ENCODE measurements at places on chromosomes 1 and 21.
A peak's percentile ranks its signal among the peaks of the same experiment; 100 is the strongest.

- no peak for DNase-seq
Observed at GRCh38 chr1:157704878-157705277, 4.3 kb upstream of the FCRL3 start.

DNA sequence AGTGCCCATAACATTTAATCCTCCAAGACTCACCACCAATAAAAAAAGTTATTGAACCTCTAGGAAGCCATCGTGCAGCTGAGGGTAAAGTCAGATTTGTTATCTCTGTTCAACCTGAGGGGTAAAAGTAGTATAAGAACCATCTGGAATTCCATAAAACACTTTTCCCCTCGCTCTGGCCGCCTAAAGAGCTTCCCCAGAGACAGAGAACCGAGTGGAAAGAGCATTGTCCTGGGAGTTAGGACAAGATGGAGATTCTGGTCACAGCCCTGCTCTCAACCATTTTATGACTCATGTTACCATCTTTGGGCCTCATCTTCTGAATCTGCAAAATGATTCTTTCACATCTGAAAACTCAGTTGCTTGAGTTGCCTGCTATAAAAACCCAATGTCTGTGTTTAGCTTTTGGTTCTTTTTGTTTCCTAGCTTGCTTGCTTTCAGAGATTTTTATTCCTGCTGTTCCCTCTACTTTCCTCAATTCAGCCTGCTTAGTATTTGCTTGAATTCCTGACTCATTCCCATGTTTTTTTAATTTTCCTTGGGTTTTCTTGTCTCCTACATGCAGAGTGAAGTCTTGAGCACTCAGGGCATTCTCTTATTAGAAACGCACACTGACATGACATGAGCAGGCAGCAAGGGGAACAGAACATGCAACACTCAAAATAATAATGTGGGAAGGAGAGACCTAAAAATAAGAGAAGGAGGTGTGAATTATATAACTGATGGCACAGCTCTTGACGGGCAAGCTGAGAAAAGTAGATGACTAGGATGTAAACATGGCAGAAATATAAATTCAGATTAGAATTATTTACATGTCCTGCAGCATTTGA is 1.7 kb downstream of the EPHX4 start:
- DNase-seq: no peak

DNA sequence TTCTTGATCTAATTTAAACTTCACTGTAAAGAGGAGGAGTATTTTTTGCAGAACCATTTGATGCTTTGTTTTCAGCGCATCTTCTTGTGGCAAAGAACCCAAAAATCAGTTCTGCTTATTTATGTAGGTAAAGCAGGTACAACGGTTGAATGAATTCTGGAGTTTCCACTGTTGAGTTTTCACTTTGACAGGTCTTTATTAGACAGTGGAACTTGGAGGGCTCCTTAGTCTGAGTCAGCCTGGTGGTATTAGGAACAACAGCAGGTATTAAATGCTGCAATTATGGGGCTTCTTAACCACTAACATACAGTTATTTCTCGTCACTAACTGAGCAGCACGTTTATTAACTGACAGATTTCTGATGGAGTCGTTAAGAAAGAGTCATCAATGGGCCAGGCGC is 1.2 kb downstream of the LRIG2 start:
- no peak for DNase-seq

DNA sequence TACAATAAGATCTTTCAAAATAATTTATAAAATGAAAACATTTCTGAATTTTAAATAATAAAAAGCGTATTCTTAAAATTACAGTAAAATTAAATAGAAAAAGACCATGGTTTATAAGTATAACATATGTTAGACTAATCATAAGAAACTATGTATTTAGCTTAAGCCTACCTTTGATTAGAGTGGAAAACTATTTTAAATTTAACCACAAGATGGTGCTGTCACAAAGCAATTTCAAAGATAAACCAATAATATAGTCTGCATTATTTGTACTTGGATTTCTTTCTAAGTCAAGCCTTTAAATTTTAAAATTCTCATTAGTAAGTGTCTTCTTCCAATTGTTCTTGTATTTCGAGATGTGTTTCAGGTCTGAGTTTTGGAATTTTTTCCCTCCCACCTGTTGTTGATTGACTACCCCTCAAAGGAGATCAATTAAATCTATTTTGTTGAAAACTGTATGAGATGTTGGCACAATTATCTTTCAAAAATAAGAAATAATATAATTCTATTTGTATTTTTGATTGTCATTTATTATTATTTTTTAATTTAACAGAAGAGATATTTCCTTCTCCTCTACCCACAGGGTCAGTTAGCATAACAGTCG is 459.8 kb downstream of the KCNT2 start:
- no peak for DNase-seq

- DNase-seq: no peak
Observed at GRCh38 chr1:234869182-234870019, 259.2 kb downstream of the TOMM20 start.

DNA sequence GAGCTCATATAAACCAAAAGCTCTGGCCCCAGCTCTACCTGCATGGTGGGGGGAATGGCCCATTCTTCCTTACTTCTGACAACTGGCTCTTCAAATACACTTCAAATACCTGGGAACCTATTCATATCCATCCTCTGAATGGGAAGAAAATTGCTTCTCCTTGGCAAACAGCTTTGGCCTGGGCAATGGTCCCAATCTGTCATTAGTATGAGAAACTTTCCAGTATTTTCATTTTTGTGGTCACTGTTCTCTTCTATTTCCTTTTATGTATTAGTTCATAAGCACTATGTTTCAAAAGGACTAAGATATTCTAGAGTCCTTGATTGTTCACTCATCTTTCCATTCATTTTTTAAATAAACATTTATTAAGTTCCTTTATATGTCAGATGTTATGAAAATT is 5.2 kb upstream of the HSD3B2 start:
- peak; percentile 34 for DNase-seq

DNA sequence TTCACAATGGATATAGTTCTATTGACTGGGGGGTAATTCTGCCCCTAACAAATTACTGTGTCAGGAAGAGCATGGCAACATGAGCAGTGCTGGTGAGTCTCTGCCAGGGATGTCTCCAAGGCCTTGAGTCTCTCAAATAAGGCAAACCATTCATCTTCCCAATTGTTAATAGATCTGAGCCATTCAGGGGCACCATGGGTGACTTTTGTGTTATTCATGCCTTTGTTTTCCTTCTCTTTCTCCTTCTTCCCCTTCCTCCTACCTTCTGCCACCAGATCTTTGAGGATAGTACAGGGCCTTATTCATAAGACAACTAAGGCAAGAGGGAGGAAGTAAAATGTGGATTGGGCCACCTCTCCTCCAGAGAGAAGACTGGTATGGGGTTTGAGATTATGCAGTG is at the start of gene RGSL1:
TSS of gene RGSL1 (plus strand) at position 60 of the 400 bp plus-strand sequence. CDS start at position 80, 20 bp downstream.
- DNase-seq: no peak

DNA sequence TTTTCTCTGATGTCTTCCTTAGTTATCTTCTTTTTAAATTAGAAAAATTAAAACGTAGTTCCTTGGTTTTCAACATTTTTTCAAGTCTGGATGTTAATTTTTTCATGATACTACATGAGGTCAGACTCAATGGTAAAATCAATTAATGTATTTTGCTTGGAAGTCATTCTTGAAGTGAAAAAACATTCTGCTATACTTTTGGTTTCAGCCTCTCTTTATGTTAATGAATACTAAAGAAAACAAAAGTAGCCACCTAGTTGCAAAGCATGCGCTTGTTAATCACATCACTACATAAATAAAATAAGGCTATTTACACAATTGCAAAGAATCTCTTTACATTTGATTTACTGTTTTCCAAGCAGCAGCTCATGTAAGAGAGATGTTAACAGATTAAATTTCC is 170.4 kb downstream of the LIPI start:
- DNase-seq: no peak

DNA sequence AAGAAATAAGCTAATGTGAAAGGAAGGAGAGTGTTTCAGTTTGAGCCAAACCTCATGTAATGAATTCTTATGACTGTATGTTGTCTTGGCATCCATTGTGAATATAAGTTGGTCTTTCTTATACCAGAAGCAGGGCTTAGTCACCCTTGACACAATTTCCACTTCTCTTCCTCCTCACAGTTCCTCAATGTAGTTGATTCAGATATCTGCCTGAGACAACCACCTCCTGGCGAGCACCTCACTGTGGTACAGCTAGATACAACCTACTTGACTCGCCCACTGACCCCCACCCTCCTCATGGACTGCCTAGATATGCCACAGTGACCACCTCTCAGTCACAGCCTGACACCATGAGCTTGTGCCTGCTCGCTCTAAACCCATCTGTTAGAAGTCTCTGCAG is 45.6 kb downstream of the KYAT3 start:
- DNase-seq: no peak

DNA sequence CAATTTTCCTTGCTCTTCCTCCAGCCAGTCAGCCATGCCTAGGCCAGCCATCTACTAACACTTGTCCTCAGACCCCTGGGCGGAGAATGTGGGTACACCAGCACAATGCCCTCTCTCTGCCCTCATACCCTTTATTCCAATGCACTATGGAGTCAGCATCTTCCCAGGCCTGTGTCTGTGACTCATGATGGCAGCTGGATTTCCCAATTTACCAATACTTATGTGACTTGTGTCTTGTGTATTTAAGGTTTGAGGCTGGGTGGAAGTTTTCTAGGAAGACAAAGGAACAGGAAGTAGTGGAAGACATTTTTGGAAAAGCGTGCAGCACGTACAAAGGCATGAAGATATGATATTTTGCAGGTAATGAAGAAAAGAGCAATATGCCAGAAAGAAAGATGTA is 114.3 kb downstream of the NMNAT2 start:
- DNase-seq: no peak

DNA sequence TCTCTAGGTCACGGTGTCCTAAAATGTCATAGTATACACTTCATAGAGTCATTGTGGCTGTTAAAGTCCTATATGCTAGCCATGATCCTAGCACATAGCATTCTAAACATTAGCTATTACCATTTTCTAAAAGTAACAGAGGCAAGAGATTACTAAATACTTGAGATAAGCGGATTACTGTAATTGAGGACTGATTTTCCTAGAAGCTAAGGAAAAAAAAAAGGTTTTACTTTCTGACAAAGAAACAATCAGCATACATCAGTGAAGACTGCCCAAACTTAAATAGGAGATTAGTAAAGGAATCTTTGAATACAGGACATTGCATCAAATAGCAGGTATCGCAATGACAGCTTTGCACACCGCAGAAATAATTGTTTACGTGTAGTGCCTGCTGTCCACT is 91.3 kb upstream of the HNRNPU start:
- no peak for DNase-seq

DNA sequence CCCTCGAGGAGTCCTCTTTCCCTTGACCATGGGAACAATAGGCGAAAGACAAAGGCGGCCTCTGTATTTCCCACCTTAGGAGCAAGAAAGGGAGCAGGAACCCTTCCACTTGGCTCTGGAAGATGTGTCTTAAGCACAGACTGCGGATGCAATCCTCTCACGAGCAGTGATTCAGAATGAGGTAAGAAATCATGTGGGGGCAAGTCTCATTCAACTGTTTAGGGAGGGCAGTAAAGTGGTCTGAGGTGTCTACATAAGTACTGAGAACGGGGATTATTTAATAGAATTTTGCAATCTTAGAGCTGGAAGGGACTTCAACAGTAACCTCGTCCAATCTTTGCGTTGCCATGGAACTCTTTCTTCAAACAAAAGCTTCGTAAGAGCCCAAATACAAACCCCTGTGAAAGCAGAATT is 1.6 kb upstream of the DYRK3 start:
- DNase-seq: no peak

- DNase-seq: peak; percentile 83
Observed at GRCh38 chr1:6245086-6245868, 1.3 kb downstream of the HES3 start.

All from DMS79 treated with DMSO at 0.1 percent for 48 hours (cell line).